ENCODE measurements at places on chromosomes 12 and 14. TPM values are rescaled to one million over a fixed set of nuclear protein-coding genes. Genes with fewer than 3 reads are reported as not detected.

- no peak overlapping the region for H3K4me3 ChIP-seq
- no peak for DNase-seq
- H3K27ac ChIP-seq = no peak overlapping the region
- peaks cover 10% of the 10 kb centered on the region for H3K4me1 ChIP-seq
- peaks cover 26% of the 10 kb centered on the region for H3K27me3 ChIP-seq
Measured at GRCh38 chr14:99950181-99950580, 115.0 kb upstream of the EVL start.

GRCh38 chr12:31405021-31405420 lies 79.1 kb upstream of the SINHCAF start:
- H3K4me1 ChIP-seq = peaks cover 33% of the 10 kb centered on the region
- no peak overlapping the region for H3K4me3 ChIP-seq
- no peak for DNase-seq

GRCh38 chr14:61894452-61895077 lies 132.3 kb downstream of the SNAPC1 start:
- H3K4me3 ChIP-seq = no peak overlapping the region
- no peaks in the 10 kb centered on the region for H3K36me3 ChIP-seq
- H3K27me3 ChIP-seq = no peaks in the 10 kb centered on the region
- no peak overlapping the region for H3K27ac ChIP-seq
- H3K4me1 ChIP-seq = peaks cover 30% of the 10 kb centered on the region

- no peak for DNase-seq
- H3K4me3 ChIP-seq = no peak overlapping the region
- H3K27me3 ChIP-seq = peaks cover 7% of the 10 kb centered on the region
- H3K36me3 ChIP-seq = no peaks in the 10 kb centered on the region
Measured at GRCh38 chr12:13770576-13770975, 210.8 kb downstream of the GRIN2B start.

- peaks cover 2% of the 10 kb centered on the region for H3K27me3 ChIP-seq
- H3K36me3 ChIP-seq = no peaks in the 10 kb centered on the region
- H3K4me3 ChIP-seq = no peak overlapping the region
- no peaks in the 10 kb centered on the region for H3K4me1 ChIP-seq
- no peak overlapping the region for H3K27ac ChIP-seq
Measured at GRCh38 chr12:65334521-65334920, 56.0 kb downstream of the MSRB3 start.

GRCh38 chr14:93713726-93714405 lies 74.4 kb downstream of the PRIMA1 start:
- H3K4me1 ChIP-seq = no peaks in the 10 kb centered on the region
- H3K27me3 ChIP-seq = no peaks in the 10 kb centered on the region
- H3K36me3 ChIP-seq = no peaks in the 10 kb centered on the region

DNA sequence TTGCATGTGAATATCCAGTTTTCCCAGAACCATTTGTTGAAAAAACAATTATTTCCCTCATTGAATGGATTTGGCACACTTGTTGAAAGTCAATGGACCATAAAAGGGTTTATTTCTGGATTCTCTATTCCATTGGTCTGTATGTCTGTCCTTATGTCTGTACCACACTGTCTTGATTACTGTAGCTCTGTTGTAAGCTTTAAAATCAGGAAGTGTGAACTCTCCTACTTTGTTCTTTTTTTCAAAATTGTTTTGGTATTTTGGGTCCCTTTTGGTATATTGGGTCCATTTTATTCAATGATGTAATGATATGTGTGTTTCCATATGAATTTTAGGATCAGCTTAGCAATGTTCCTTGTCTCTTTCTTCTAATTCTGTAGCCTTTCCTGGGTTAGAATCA lies 64.8 kb downstream of the PPP2R5C start:
- peaks cover 83% of the 10 kb centered on the region for H3K4me1 ChIP-seq
- peak overlapping the region; percentile 99 for H3K27ac ChIP-seq
- no peak for DNase-seq
- H3K36me3 ChIP-seq = peaks cover 50% of the 10 kb centered on the region

GRCh38 chr12:4154672-4155225 lies 118.8 kb upstream of the CCND2 start:
- peaks cover 63% of the 10 kb centered on the region for H3K4me1 ChIP-seq
- peaks cover 2% of the 10 kb centered on the region for H3K36me3 ChIP-seq
- no peaks in the 10 kb centered on the region for H3K27me3 ChIP-seq
- H3K4me3 ChIP-seq = no peak overlapping the region

GRCh38 chr14:97271451-97271960 lies 474.3 kb downstream of the VRK1 start:
- no peak for DNase-seq
- H3K4me1 ChIP-seq = no peaks in the 10 kb centered on the region
- H3K27me3 ChIP-seq = peaks cover under 1% of the 10 kb centered on the region
- no peak overlapping the region for H3K27ac ChIP-seq
- no peaks in the 10 kb centered on the region for H3K36me3 ChIP-seq

DNA sequence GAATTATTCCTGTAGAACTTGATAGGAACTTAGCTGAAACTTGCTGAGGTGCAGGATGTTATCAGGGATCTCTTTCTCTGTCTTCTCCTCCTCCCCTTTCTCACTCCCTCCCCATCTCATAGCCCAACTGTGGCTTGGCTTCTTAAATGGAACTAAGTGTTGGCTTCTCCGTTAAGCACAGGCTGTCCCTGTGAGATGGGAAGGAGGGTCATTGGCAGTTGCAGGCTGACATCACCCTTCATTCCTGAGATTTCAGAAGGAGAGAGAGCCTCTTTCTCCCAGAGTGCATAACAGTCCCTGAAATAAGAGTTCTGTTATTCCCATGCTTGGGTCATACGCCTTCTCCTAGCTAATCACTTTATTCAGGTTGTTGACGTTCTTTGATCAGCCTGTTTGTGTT lies 162.0 kb downstream of the UNC79 start:
- no peak for DNase-seq
- H3K4me1 ChIP-seq = no peaks in the 10 kb centered on the region
- H3K36me3 ChIP-seq = no peaks in the 10 kb centered on the region

GRCh38 chr12:65307169-65307501 lies 28.7 kb downstream of the MSRB3 start:
- H3K27ac ChIP-seq = no peak overlapping the region
- no peak overlapping the region for H3K4me3 ChIP-seq
- no peaks in the 10 kb centered on the region for H3K36me3 ChIP-seq
- H3K4me1 ChIP-seq = peaks cover 24% of the 10 kb centered on the region
- H3K27me3 ChIP-seq = peaks cover 16% of the 10 kb centered on the region

GRCh38 chr12:90546511-90546910 lies 408.5 kb downstream of the CCER1 start:
- H3K4me3 ChIP-seq = no peak overlapping the region
- H3K36me3 ChIP-seq = no peaks in the 10 kb centered on the region
- no peak overlapping the region for H3K27ac ChIP-seq
- no peaks in the 10 kb centered on the region for H3K4me1 ChIP-seq

DNA sequence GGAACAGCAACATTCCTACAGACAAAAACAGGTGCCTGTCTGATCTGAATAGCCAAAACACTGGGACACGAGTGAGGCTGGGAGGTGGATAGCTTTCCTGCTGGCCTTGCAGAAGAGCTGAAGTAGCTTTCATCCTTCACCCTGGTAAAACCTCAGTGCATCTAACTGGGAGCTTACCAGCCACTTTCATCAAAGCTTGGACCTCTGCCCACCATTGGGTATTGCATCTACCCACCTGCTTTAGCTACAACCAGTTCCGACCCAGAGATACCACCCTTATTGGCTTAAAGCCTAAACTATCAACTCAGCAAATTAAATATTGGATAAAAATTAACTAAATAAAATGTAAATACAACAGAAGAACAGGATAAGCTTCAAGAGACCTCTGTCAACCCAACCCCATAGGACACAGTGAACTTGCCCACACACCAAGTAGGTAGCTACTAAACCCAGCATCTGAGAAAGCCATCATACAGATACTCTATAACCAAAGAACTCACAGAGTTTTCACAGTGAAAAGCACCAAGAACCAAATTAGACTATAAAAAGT lies 866.3 kb downstream of the FSCB start:
- no peaks in the 10 kb centered on the region for H3K36me3 ChIP-seq
- no peak overlapping the region for H3K4me3 ChIP-seq
- no peak overlapping the region for H3K27ac ChIP-seq
- no peak for DNase-seq

- no peak overlapping the region for H3K27ac ChIP-seq
- no peaks in the 10 kb centered on the region for H3K4me1 ChIP-seq
- DNase-seq = no peak
- H3K4me3 ChIP-seq = no peak overlapping the region
- H3K36me3 ChIP-seq = no peaks in the 10 kb centered on the region
Measured at GRCh38 chr14:90388437-90388836, 8.4 kb upstream of the CALM1 start.

GRCh38 chr12:50662116-50662510 lies 101.8 kb upstream of the ATF1 start:
- no peak overlapping the region for H3K27ac ChIP-seq
- no peak for DNase-seq
- no peaks in the 10 kb centered on the region for H3K4me1 ChIP-seq
- H3K27me3 ChIP-seq = no peaks in the 10 kb centered on the region
- peaks cover 40% of the 10 kb centered on the region for H3K36me3 ChIP-seq
- no peak overlapping the region for H3K4me3 ChIP-seq

DNA sequence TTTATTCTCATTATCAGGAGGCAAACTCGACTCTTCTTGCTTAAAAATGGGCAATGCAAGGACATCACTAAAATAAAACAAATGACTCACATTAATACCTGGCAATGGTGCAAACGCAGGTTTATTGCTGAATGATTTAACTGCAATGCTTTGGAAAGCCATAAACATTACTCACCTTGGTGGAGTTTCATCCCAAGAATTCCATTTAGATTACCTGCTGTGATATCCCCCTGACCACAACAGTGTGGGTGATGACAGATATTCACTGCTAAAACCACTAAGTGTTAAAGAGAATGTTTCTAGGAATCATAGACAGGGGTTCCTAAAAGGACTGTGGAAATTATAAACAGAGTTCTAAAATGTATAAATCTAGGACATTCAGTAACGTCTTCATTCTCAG lies 35.3 kb upstream of the CSRNP2 start:
- H3K27me3 ChIP-seq = no peaks in the 10 kb centered on the region
- peaks cover 38% of the 10 kb centered on the region for H3K36me3 ChIP-seq
- H3K27ac ChIP-seq = no peak overlapping the region
- no peak for DNase-seq
- no peaks in the 10 kb centered on the region for H3K4me1 ChIP-seq

DNA sequence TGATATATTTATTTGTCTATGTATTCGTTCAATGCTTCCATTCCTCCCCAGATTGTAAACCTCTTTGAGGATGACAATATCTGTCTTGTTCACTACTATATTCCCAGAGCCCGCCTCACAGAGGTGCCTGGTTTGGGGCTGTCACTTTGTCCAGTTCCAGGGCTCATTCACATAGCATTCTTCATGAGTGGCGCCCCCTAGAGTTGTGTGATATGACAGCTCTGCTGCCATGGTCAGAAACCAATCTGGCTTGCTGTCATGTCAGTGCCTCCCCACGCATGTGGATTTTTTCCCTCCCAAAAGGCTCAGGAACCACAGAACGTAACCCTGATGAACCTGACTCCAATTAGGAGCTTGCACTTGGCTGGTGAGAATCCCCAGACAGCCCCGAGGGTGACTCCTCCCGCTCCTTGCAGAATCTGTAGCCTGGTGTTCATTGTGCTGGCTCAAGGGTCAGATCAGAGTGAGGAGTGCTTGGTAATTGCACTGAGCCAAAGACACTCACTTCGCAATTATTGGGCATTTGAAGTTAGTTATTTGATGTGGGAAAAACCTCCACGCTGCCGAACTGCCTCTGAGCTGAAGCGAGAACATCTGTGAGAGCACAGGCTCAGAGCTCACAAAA lies 145.5 kb downstream of the PTPN11 start:
- H3K4me3 ChIP-seq = no peak overlapping the region
- no peaks in the 10 kb centered on the region for H3K36me3 ChIP-seq
- peaks cover 18% of the 10 kb centered on the region for H3K27me3 ChIP-seq
- DNase-seq = no peak
- no peaks in the 10 kb centered on the region for H3K4me1 ChIP-seq

- no peak for DNase-seq
- H3K27ac ChIP-seq = no peak overlapping the region
- no peaks in the 10 kb centered on the region for H3K36me3 ChIP-seq
- H3K27me3 ChIP-seq = no peaks in the 10 kb centered on the region
- H3K4me1 ChIP-seq = no peaks in the 10 kb centered on the region
- H3K4me3 ChIP-seq = no peak overlapping the region
Measured at GRCh38 chr14:41257476-41257875, 349.2 kb upstream of the LRFN5 start.

- peaks cover 40% of the 10 kb centered on the region for H3K4me1 ChIP-seq
- DNase-seq = no peak
- peaks cover 12% of the 10 kb centered on the region for H3K27me3 ChIP-seq
- peak overlapping the region; percentile 17 for H3K4me3 ChIP-seq
Measured at GRCh38 chr12:67452119-67452805, 183.1 kb downstream of the CAND1 start.

GRCh38 chr12:70154087-70154638 lies 89.1 kb upstream of the CNOT2 start:
- H3K27me3 ChIP-seq = no peaks in the 10 kb centered on the region
- no peaks in the 10 kb centered on the region for H3K4me1 ChIP-seq
- no peak for DNase-seq
- H3K27ac ChIP-seq = no peak overlapping the region
- H3K4me3 ChIP-seq = no peak overlapping the region
- peaks cover 2% of the 10 kb centered on the region for H3K36me3 ChIP-seq

GRCh38 chr14:69481815-69482568 lies 2.5 kb upstream of the PLEKHD1 start:
- H3K4me3 ChIP-seq = no peak overlapping the region
- H3K4me1 ChIP-seq = peaks cover 16% of the 10 kb centered on the region
- H3K27me3 ChIP-seq = peaks cover 36% of the 10 kb centered on the region
- no peaks in the 10 kb centered on the region for H3K36me3 ChIP-seq
- H3K27ac ChIP-seq = no peak overlapping the region

- H3K27ac ChIP-seq = peak overlapping the region; percentile 32
- H3K27me3 ChIP-seq = no peaks in the 10 kb centered on the region
- peaks cover 73% of the 10 kb centered on the region for H3K4me1 ChIP-seq
- DNase-seq = no peak
- peak overlapping the region; percentile 69 for H3K4me3 ChIP-seq
Measured at GRCh38 chr14:104393898-104394381, 185.6 kb upstream of the C14orf180 start.

Gene DPF3
- 4.3 TPM for total RNA-seq

Gene TMCC3
- total RNA-seq = 28.0 TPM

Gene DPY19L2
- total RNA-seq = 0.73 TPM

Gene OR4M1
- not detected for total RNA-seq

Gene L2HGDH
- 4.3 TPM for total RNA-seq

Gene MAX
- total RNA-seq = 115 TPM

Gene KRT79
- total RNA-seq = not detected

Gene TMEM132D
- not detected for total RNA-seq

Gene IFNG
- not detected for total RNA-seq

Gene AQP6
- not detected for total RNA-seq

Gene SNX6
- total RNA-seq = 56.0 TPM

Measured in activated B cell treated with CpG ODN at 0.5 μM for 24 hours (primary cell).